ENCODE measurements at places on chromosomes 2 and 18.

DNA sequence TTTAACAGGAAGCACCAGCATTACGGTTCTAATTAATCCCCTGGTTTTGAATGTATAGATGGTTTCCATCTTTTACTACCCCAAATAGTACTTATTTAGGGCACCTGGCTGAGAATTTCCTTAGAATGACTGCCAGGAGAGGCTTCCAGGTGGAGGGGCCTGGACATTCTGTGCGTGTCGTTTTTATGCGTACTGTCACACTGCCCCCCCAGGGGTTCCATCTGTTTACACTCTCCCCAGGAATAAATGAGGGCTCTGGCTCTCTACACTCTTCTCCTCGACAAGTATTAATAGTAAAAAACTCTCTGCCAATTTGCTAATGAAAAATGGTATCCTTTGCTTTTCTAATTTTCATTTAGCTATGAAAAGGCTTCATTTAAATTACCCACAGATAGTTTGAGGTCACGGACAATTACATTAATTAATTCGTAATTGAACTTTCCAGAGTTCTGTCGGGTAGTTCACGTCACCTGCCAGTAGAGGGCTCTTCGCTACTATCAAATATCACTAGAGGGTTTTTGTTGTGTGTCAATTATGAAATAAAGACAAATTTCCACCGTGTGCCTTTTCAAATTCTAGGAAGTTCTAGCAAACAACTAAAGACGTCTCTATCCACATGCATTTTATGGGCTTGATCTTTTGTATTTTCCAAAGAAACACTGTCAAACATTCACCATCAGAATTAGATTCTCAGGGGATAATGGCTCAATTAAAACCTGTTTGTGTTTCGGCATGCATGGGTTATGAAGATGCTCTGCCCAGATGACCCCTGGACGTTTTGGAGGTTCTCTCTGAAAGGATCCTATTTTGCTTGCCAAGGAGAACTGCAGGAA, 88.8 kb upstream of the ASB18 start:
- peak; percentile 25 for DNase-seq

GRCh38 chr2:8324164-8324856, 357.5 kb upstream of the ID2 start:
- DNase-seq = no peak

DNA sequence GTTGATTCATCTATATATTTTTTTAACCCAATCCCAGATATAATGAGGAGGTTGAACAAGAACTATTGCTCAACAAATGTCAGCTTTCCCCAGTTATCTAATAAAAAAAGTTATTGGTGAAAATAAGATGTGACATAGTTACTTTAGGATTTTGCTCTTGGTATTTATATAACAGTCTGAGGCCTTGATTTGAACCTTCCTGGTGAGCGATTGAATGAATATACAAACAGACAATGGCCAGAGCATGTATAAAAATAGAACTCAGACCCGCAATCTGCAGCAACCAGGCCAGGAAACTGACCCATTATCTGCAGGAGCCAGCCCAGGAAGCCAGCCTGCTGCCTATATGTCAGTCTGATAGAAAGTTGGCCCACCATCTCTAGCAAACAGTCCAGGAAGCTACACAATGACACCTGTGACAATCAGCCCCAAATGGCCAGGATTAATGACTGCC, 81.6 kb downstream of the HS6ST1 start:
- DNase-seq = no peak

DNA sequence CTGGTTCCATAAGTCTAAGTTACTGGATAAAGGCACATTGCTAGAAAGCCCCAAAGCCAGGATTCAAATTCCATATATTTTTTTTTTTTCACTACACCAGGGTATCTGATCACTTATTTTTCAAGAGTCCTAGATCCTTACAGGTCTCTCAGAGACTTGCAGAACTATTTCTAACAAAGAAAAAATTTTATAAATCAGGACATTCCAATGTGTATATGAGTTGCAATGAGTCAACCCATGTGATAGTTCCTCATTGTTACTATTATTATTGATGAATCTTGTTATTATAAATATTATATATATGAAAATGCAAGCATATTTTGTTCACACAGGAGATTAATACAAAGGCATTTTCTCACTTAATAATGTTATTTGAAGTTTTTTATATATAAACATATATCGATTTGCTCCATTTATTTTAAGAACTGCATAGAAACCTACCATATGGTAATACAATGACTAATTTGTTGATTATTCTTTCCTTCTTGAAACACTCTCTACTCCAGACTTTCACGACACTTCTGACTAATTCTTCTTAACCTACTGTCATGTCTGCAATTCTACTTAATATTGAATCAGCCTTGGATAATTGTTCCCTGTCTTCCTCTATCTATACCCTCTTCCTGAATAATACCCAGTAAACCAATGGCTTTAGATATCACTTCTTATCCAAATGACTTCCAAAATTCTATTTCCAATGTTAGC, 968.4 kb upstream of the NRXN1 start:
- no peak for DNase-seq

DNA sequence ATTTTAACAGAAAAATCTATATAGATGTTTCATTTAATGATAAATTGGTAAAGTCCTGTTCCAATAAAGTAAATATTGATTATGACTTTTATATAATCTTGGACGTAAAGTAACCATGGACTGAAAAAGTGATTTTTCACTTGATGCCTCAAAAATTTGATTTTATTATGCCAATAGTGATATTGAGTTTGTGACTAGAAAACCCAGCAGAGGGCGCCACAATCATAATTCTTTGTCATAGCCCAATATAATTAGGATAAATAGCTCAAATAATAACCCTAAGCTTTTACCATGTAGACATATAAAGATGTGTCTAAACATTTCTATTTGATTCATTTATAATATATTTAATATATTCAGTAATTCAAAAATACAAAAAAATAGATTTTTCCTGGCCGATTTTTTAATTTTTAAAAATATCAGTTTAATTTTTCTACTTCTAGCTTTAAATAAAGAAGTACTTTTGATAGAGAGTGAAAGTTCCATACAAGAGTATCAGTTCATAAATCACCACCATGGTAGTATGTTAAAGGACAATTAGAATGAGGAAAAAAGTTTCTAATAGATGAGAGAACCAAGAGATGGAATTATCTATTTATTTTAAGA, 30.7 kb downstream of the CAMKMT start:
- DNase-seq = peak; percentile 58

DNA sequence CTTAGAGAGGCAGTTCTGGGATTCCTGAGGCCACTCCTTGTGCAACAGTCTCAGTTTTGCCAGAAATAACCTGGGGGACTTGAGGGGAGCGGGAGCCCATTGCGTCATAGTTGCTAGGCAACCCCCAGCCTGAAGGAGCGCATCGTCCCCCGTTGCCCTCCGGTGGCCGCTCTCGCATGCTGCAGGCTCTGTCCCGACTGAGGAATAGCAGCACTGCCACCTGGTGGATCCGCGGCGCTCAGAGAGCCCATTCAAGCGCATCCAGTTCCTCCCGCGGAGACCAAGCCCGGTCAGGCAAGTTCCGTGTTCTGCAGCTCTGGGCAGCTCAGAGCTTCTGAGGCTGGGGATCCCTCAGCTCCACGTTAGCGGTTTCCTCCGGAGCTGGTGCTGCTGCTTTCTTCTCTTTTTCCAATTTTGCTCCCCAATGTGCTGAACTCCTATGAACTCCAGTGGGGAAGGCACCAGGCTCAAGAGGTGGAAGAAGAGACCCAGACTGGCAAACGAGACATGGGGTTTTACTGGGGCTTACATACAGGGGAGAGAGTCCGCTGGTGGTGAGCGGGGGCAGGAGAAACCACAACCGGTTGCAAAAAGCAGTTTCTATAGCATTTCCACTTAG, 15.1 kb downstream of the SLC4A3 start:
- DNase-seq = peak; percentile 90

- no peak for DNase-seq
These were observed 963 bp downstream of the INPP1 start for GRCh38 chr2:190344276-190344827.

GRCh38 chr18:51039138-51040112, 9.4 kb downstream of the SMAD4 start:
- no peak for DNase-seq

DNA sequence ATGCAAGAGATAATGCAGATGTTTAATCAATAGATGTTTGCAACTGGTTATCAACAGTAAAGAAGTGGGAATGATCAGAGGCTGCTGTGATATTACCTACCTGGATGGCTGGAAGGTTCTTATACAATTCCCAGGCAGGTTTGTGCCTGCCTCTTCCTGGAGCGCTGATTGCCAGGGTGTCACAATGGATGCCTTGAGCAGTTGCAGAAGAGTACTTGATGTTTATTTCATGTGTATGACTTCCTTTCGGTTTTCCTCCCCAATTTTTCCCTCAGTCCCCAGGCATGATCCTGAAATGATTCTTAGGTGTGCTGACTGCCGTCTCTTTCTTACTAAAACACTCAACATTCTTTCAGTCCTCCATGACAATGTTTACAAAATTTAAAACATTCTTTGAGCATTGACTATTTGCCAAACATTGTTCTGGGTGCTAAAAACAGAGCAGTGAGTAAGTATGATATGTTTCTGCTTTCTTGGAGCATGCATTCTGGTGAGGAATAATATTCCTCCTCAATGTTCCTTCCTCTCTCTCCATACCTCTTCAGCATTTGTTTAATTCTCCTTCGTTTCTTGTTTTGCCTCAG, 416.6 kb upstream of the TRIB2 start:
- no peak for DNase-seq

- no peak for DNase-seq
These were observed 64.5 kb downstream of the LYPD6 start for GRCh38 chr2:149394864-149395263.

GRCh38 chr18:48806551-48807261, 144.1 kb downstream of the SMAD7 start:
- DNase-seq = peak; percentile 30

- no peak for DNase-seq
These were observed 18.4 kb upstream of the CPO start for GRCh38 chr2:206920951-206921350.

DNA sequence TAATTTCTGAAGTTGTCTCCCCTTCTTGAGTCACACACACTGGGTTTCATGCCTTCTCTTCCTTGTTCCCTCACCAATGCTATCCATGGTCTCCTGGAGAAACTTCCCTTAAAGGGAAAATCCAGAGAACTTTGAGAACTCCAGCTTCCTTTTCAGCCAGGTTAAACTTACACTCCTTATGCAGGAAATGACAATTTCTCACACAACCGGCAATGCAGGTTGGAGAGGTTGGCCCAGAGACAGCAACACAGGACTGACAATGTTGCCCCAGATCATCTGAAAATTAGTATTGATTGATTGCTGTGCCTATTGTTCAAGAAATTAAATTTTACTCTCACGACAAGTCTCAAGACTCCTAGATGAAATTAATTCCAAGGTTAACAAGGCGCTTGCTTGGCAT, 292.2 kb downstream of the NYAP2 start:
- DNase-seq = no peak

DNA sequence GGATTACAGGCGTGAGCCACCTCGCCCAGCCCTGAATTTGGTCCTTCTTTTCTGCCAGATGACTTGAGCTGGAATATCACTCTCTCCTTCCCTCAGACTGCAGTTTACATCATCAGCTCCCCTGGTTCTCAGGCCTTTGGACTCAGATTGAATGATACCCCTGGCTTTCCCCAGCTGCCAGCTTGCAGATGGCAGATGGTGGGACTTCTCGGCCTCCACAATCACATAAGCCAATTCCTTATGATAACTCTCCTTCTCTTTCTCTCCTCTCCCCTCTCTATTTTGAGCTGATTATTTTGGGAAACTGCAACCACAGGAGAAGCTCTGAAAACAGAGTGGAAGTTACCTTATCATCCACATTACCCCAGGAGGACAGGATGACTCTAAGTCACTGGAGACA, 33.4 kb upstream of the ATP8B1 start:
- DNase-seq = no peak

- no peak for DNase-seq
These were observed 42.6 kb upstream of the MAP3K20 start for GRCh38 chr2:173033084-173033483.

DNA sequence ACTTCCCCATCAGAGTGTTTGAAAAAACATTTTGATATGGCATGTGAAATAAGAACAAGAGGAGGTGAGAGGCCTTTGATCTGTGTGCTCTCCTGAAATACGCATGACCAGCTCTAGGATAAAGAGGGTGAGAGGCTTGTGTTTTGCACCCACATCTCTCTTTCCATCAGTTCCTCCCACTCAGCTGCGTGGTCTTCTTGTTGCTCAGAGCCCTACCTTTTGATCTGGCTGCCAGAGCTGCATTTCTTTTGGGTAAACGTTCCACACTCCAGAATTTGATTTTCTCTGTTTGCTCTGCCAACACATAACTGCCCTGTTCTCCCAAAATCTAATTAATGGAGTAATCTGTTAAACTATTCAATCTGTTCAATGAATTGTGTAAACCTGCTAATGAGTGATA, 72.0 kb upstream of the FN1 start:
- no peak for DNase-seq

DNA sequence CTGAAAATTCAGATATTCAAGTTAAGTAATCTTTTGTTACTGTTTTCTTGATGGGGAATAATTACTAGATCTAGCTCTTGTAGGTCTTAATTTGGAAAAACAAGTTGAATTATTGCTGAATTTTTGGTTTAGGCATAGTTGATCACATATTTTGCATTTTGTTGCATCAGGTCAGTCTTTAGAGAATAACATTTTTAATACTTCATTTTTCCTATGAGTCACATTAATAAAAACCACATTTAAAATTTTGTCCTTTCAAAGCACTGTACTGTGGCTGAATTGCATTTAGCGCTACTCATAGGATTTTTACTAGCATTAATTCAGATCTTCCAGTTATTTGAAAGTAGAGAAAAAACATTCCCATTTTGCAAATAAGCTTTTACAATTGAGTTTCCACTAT, 23.2 kb downstream of the MAP4K4 start:
- no peak for DNase-seq

- DNase-seq = no peak
These were observed 159.3 kb downstream of the GFPT1 start for GRCh38 chr2:69227716-69228115.

GRCh38 chr2:14239605-14240004, 392.9 kb upstream of the LRATD1 start:
- DNase-seq = no peak

GRCh38 chr2:69340101-69340775, 46.8 kb downstream of the GFPT1 start:
- DNase-seq = no peak

GRCh38 chr2:236677368-236677767, 107.7 kb downstream of the ACKR3 start:
- no peak for DNase-seq

DNA sequence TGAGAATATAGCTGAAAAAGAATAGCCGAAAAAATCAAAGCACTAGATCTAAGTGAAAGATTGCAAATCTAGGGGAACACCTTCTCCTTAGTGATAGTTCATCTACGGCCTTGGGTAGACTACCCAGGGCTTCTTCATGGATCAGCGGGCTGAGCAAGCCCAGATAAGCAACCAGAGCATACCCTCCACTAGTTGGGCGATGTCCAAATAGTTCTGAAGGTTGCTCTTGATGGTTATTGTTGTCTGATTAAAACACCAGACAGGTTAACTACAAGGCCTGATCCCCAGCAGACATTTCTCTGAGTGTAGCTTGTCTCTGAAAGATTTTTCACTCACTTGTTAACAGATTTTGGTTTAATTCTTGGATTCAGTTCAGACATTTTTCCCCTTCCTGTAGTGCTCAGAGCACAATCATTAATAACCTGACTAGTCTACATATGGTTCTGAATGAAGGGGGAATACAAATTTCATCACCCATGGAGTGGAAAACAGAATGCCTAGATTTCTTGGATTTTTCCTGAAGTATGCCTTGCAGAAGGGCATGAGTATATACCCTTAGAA, 99.6 kb downstream of the BABAM2 start:
- no peak for DNase-seq

GRCh38 chr2:180873219-180873618, 107.2 kb upstream of the UBE2E3 start:
- no peak for DNase-seq

- DNase-seq = no peak
These were observed 5.9 kb upstream of the NCOA1 start for GRCh38 chr2:24485197-24485596.

All from activated CD4-positive, alpha-beta T cell treated with anti-CD3 and anti-CD28 coated beads, Interleukin-2, amount 50 U/mL, for 48 hours (primary cell).